ENCODE measurements at places on chromosomes 3 and 15.

- DNase-seq = no peak
These were observed 1035.2 kb downstream of the MCTP2 start for GRCh38 chr15:95266451-95267061.

DNA sequence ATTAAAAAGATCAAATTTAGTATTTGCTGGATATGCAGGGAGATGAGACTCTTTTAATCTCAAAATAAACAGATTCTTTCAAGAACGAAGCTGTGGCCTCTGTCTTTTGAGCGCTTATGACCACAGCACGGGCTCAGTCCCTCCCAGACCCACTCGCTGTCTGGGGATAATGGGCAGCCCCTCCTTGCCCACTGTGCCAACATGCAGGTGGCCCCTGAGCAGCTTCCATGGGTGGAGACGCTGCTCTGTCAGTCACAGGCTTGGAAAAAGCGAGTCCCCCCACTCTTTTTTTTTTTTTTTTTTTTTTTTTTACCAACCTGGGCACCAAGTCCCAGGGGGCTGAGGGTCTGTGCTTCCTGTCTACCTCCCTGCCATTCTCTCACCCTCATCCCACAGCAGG is 150.9 kb downstream of the LRRK1 start:
- no peak for DNase-seq

GRCh38 chr3:11335056-11335608 is 62.9 kb downstream of the ATG7 start:
- no peak for DNase-seq

DNA sequence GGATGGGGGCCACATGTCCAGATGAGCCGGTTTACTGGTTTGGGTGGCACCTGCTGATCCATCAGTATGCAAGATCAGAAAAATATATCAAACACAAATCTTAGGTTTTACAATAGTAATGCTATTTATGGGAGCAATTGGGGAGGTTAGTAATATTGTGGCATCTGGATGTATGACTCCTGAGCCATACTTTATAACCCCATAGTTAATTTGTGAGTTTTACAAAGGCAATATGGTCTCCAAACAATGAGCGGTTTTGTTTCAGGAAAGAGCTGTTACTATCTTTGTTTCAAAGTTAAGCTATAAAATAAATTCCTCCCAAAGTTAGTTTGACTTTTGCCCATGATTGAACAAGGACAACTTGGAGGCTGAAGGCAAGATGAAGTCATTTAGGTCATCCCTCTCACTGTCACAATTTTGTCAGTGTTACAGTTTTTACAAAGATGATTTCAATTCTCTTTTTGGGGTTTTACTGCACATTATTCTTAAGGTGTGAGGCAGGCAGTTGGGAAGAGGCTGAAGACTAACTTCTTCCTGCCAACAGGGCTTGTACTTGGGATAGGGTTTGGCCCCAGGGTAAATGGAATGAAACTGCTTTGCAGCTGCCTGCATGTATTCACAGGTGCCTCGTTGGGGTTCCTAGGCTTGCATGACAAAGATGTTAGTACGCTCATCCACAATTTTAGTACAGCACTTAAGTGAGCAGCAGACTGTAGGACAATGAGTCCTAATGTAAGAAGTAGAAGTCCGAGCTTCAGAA is 296.6 kb upstream of the NDN start:
- no peak for DNase-seq

DNA sequence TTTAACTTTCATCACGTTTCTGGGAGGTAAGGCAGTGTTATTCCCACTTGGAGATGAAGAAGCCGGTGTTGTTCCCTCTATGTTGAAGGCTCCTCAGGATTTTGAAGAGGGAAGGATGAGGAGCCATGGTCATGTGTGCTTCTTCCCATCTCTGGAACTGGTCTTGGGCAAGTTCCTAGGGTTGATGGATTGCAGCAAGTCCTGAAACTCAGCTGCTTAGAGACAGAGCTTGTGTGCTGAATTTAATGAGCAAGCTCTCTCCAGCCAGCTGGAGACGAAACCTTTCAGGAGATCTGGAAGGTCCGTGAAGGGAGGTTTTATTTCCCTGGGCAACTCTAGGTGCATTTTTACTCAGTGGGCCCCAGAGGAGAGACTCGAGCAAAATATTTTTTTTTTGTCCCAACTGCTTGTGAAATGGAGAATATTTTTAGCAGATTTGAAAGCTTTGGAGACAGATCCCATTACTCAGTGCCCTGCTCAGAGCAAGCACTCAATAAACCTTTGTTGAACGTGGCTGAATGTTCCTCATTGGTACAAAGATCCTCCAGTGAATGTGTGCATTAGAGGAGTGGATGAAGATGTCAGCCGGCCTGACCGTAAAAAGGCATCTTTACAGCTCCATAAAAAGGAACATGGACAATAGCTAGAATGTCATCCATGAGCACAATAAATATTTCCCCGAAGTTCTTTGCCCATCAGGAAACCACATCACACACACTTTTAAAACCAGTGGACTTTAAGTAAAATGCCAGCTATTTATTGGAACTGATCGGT is 55.6 kb upstream of the RGMA start:
- no peak for DNase-seq

DNA sequence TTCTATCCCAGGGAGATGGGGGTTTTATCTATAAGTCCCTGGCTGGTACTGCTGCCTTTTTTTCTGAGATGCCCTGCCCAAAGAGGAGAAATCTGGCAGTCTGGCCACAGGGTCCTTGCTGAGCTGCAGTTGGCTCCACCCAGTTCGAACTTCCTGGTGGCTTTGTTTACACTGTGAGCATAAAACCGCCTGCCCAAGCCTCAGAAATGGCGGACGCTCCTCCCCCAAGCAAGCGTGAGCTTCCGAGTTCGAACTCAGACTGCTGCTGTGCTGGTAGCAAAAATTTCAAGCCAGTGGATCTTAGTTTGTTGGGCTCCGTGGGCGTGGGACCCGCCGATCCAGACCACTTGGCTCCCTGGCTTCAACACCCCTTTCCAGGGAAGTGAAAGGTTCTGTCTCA is 126.8 kb upstream of the SUCLG2 start:
- no peak for DNase-seq

DNA sequence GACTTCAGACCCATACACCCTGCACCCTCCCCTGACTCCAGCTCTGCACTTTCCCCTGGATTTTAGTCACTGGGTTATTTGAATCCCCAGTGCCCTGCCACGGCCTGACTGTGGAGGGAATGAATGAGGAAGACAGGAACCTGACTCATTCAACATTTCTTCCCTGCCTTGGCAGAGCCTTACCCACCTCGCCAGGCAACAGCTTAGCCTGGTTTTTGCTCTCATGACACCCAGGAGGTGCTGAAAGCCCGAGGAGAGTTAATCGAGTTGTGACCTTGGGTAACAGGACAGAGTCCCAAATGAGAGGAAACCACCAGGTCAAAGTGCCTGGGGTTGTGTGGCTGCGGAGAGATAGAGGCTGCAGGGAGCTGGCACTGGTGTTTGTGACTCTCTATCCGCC is 128.3 kb downstream of the SMAD6 start:
- no peak for DNase-seq

GRCh38 chr3:50274371-50275104 is 4.3 kb upstream of the LSMEM2 start:
- peak; percentile 56 for DNase-seq

DNA sequence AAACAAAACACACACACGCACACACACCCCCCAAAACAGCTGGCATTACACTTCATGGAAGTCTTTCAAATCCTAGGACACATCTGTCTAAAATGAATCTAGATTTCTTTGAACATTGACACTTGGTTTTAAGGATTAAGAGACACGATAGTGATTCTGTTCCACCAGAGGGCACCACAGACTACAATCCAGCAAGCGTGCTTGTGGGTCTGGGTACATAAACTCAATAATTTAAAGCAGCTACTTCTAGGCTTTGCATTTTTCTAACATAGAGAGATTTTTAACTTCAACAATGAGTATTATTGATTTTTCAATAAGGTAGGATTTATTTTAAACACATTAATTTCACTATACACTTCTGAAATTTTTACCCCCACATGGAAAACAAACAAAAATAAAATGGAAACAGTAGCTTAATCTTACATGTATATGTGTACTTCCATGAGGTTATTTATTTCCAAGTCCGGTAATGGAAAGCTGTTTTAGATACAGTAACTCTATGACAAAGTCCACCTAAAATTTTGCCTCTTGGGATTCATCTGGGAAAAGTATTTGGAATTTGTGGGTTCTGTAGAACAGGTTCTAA is 564.0 kb upstream of the TGFBR2 start:
- DNase-seq = peak; percentile 24

- no peak for DNase-seq
These were observed 12.5 kb downstream of the MAP6D1 start for GRCh38 chr3:183812761-183813445.

- DNase-seq = no peak
These were observed 28.4 kb upstream of the IFT57 start for GRCh38 chr3:108250626-108251025.

GRCh38 chr3:35745802-35746484 is 106.6 kb downstream of the ARPP21 start:
- no peak for DNase-seq

DNA sequence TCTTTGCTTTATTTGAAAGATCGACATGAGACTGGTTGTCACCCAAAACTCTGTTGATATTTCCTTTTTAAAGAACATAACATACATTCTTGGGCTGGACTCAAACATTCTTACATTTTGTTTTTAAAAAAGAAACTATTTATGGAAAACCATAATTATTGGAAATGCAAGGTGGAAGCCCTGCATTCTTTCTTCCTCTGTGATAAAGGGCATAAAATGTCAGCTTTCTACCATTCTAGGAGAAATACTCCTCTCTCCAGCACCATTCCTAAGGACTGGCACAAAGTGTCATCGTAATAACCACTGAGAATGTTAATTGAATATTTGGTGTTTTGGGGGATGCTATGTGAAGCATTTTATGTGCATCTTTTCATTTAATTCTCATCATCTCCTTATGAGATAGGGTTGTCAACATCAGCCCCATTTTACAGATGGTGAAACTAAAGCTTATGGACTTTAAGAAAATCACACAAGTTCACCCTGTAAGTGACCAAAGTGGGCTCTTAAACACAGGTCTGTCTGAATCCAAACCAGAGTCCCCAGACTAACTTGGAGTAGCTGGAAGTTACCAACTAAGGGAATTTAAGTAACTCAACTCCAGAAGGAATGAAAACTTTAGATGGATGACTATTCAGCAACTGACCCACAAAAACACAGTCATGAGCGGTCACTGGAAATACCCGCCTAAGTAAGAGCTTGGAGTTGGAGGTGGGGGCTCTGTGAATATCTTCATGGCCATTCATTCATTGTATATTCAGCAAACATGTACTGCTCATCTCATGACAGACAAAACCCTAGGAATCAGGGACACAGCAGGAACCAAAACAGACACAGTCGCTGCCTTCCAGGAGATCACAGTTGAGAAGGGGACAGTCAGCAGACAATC is 45.9 kb upstream of the LMCD1 start:
- no peak for DNase-seq

GRCh38 chr3:176928582-176928931 is 268.7 kb downstream of the TBL1XR1 start:
- no peak for DNase-seq

DNA sequence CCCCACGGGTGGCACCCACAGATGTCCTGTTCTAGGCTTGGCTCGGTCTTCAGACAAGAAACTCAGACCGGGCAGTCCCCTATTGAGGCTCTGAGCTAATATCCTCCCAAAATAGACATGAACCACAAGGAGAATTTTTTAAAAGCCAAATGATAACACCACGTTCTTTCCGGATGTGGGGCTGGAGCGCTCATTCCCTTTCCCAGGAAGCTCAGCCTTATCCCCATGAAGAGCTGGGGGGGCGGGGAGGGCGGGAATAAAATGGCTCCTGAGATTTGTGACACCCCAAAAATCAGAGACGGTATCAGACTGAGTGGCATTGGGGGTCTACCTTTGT is 1.1 kb downstream of the SLC6A1 start:
- DNase-seq = no peak

GRCh38 chr3:153866901-153867300 is 254.3 kb upstream of the ARHGEF26 start:
- DNase-seq = no peak

DNA sequence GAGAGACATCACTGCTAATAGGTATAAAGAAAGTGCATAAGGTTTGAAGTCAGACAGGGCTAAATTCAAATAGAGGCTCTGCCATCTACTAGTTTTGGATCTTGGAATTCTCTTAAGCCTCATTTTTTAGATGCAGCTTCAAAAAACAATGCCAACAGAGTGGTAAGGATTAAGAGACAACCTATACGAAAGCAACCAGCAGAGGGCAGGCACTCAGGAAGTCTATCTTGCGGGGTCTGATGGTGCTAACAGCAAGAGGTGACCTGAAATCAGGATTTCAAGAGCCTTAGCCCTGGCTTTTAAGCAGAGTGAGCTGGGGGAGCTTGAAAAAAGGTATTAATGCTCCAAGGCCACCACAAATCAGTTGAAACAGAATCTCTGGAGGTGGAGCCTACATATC is 40.7 kb downstream of the LDHAL6B start:
- no peak for DNase-seq

DNA sequence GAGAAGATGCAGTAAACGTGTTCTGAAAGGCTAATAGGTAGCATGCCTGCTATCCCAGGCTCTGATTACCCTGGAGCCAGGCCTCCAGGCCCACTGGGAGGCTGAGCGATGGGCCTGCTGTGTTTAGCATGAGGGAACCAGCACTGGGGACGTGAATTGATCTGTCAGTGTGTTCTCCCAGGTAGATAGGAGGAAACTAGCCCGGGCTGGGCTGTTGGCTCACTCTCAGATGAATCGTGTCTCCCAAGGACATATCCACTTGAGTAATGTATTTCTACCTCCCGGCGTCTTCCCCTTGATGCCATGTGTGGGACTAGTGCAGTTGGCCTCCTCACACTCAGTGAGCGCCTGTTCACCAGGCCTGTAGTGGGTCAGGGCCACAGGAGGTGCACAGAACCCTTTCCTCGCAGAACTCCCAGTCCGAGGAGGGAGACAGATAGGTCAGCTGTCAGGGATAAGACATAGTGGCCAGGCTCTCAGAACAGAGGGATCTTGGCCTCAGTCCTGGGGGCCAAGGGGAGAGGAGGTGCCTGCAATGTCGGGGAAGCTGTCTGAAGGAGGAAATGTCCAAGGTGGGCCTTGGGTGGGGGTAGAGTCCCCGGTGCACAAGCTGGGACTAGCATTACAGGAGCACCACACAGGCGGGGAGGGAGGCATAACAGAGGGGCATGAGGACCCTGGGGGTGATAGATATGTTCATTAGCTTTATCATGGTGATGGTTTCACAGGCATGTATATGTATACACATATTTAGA is 111.7 kb downstream of the DNAJB8 start:
- DNase-seq = no peak

DNA sequence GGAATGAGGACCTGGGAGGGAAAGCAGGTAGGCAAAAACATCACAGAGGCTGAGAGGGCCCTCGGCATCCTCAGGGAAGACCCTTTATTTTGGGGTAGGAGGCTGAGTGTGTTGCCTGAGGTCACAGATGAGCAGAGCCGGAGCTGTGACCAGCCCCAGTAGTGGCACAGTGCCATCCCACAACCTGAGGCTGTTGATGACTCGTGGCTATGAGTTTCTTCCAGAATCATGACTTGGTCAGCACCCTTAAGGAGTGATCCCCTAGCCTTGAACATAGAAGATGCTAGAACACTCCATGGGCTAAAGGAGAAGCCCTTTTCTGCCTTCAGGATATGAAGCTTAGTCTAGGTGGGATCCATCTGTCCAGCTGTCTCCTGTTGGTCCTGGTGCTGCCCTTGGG is 19.5 kb upstream of the CXCR6 start:
- DNase-seq = no peak

Data from activated T-helper 1 cell treated with anti-CD3 and anti-CD28 coated beads, Interleukin-2, amount 50 U/mL, for 16 hours (primary cell).